ENCODE measurements at places on chromosomes 7 and 10.

GRCh38 chr7:35648367-35648766, 46.6 kb downstream of the HERPUD2 start:
- no peak for DNase-seq

DNA sequence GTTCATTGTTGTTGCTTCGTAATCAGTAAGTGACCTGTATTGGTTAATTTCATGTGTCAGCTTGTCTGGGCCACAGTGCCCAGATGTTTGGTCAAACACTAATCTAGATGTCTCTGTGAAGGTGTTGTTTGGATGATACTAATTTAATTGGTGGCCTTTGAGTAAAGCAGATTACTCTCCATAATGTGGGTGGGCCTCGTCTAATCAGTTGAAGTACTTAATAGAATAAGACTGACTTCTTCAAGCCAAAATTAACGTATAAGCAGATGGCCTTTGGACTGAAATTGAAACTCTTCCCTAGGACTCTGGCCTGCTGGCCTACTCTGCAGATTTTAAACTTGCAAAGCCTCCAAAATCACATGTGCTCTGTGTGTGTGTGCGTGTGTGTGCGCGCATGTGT, 245.7 kb downstream of the GFRA1 start:
- no peak for DNase-seq

DNA sequence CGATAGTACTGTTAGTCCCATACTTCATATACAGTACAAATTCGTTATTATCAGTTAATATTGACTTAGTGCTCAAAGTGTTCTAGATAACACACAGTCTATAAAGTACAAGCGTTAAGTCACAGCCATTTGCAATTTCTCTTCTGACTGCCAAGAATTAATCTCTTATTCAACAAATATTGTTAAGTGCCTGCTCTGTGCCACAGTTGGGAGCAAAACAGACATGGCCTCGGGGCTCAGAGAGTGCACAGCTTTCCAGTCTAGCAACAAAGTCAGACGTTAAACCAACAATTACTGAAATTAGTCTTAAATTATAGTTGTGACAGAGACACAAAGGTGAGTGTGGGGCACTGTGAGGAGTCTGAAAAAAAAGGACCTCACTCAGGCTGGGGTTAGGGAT, 113.0 kb upstream of the DPP6 start:
- no peak for DNase-seq

- no peak for DNase-seq
These were observed 2.6 kb upstream of the ACTR3C start for GRCh38 chr7:150325901-150326300.

DNA sequence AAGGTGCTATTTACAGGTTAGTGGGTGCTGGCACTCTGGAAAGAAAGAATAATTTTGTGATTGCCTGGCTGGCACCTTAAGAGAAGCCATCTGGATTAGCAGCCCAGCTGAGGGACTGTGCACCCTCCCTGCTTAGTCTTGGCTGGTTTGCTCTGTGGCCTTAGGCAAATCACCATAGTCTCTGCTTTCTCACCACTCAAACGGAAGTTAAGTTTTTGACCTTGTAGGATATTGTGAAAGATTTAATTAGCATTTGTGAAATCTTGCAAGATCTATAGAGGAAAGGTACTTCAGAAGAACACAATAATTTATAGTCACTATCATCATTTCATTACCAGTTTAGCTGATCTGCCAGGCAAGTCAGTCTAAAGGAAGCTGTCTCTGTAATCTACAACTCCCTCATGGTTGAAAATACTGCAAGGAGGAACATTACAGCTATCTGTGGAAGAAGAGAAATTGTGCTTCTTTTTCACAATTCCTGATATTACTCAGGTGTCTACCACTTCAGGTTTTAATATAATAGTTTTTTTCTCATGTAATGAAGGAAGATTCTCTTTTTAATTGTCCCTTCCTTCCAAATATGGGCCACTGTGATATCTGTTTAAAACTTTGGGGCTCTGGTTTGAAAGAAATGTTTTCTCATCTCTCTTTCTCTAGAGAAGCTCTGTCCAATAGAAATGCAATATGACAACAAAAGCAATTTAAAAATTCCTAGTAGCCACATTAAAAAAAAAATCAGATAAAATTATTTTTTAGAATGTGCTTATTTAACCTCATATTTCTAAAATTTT, 219.6 kb downstream of the PTEN start:
- DNase-seq = no peak

Data from SK-N-MC (cell line).